Bronchial epithelial cell (primary cell): ENCODE measurements at places on chromosomes 7 and 10. TPM values are rescaled to one million over a fixed set of nuclear protein-coding genes. Genes with fewer than 3 reads are reported as not detected.
A peak's percentile ranks its signal among the peaks of the same experiment; 100 is the strongest.

DNA sequence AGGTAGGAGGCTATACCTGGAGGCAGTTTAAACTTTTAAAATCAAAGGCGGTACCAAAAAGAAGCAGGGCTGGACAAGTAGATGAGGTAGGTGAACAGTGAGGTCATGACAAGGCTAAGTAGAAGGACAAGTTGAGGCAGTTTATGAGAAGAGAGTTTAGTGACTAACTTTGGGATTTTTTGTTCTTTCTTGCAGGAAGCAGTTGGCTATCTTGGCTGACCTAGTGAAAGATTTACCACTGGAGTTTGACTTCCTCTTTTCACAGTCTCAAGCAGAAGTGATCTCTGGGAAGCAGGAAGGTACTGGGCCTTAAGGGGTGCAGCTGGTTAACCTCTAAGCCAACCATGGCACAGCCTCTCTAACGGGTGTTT is 26.3 kb downstream of the ENTPD7 start:
- peak; percentile 99 for DNase-seq

- DNase-seq, result no peak
Measured at GRCh38 chr10:42691361-42692120, 53.2 kb upstream of the ZNF33B start.

DNA sequence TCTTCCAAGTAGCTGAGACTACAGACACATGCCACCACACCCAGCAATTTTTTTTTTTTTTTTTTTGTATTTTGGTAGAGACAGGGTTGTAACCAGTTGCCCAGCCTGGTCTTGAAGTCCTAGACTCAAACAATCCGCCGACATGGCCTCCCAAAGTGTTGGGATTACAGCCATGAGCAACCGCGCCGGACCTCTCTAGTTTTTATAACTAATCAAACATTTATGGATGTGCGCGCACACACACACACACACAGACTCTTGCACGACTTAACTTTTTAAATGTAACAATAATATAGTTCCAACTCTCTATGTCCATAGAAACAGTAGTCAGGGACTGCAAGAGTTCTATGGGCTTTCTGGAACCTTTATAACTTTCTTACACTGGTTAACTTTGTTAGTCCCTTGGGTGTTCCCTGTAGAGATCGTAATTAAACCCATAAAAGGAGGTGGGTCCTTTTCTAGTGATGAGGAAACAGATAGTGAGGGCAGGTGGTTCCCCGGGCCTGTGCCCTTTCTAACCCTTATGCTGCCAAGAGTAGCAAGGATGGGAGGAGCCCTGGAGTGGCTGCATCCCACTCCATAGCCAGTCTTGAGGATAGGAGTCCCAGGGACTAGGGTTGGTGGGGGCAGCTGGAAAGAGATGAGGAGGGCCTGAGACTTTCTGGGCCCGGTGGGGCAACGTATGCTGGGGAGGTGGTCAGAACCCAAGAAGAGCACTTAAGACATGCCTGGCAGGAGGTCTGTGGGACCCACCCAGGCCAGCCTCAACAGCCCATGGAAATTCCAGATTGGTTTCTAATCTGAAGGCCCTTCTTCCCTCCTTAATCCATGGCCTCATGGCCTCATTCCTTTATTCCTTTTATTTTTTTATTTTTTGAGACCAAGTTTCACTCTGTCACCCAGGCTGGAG is 8.6 kb downstream of the MARVELD1 start:
- DNase-seq, result no peak

GRCh38 chr7:123935436-123936381 is 10.7 kb downstream of the SPAM1 start:
- DNase-seq, result no peak

Gene SPAM1
- not detected in 2 replicates for total RNA-seq

Gene ZNF467
- total RNA-seq, result 0.26 and 3.5 TPM in 2 replicates

Gene CACUL1
- 18.2 and 18.8 TPM in 2 replicates for total RNA-seq

GRCh38 chr10:89963451-89964102 is 262.2 kb downstream of the KIF20B start:
- peak; percentile 15 for DNase-seq

GRCh38 chr10:15385552-15386455 is 14.7 kb upstream of the FAM171A1 start:
- DNase-seq, result no peak

DNA sequence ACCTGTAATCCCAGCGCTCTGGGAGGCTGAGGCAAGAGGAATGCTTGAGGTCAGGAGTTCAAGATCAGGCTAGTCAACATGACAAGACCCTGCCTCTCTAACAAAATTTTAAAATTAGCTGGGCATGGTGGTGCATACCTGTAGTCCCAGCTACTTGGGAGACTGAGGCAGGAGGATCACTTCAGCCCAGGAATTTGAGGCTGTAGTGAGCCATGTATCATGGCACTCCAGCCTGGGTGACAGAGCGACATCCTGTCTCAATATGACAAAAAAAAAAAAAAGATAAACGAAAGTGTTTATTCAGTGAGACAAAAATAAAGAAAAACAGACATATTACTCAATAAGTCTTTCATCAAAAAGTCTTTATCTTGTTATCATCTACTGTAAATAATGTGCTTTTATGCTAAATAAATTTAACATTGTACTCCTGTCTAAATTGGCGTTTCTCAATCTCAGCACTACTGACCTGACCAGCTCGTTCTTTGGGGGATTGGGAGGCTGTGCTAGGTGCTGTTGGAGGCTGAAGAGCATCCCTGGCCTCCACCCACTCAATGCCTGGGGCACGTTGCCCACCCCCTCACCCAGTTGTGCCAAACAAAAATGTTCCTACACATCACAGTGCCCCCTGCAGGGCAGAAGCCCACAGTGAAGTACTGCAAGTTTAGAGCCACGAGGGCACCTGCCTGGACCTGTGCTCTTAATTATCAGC is 57.7 kb downstream of the NCAPG2 start:
- no peak for DNase-seq

- DNase-seq, result peak; percentile 28
Measured at GRCh38 chr10:20059084-20059835, 243.0 kb downstream of the PLXDC2 start.

DNA sequence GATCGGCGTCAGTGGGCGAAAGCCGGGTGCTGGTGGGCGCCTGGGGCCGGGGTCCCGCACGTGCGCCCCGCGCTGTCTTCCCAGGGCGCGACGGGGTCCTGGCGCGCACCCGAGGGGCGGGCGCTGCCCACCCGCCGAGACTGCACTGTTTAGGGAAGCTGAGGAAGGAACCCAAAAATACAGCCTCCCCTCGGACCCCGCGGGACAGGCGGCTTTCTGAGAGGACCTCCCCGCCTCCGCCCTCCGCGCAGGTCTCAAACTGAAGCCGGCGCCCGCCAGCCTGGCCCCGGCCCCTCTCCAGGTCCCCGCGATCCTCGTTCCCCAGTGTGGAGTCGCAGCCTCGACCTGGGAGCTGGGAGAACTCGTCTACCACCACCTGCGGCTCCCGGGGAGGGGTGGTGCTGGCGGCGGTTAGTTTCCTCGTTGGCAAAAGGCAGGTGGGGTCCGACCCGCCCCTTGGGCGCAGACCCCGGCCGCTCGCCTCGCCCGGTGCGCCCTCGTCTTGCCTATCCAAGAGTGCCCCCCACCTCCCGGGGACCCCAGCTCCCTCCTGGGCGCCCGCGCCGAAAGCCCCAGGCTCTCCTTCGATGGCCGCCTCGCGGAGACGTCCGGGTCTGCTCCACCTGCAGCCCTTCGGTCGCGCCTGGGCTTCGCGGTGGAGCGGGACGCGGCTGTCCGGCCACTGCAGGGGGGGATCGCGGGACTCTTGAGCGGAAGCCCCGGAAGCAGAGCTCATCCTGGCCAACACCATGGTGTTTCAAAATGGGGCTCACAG is 1.1 kb downstream of the EGFR start:
- no peak for DNase-seq

Gene USP6NL
- 8.7 and 15.9 TPM in 2 replicates for total RNA-seq
